Stimulated activated CD8-positive, alpha-beta memory T cell treated with anti-CD3 and anti-CD28 coated beads, Interleukin-7, amount 100 ng/mL, for 1 hour (primary cell): ENCODE measurements at places on chromosomes 2 and 18.

DNA sequence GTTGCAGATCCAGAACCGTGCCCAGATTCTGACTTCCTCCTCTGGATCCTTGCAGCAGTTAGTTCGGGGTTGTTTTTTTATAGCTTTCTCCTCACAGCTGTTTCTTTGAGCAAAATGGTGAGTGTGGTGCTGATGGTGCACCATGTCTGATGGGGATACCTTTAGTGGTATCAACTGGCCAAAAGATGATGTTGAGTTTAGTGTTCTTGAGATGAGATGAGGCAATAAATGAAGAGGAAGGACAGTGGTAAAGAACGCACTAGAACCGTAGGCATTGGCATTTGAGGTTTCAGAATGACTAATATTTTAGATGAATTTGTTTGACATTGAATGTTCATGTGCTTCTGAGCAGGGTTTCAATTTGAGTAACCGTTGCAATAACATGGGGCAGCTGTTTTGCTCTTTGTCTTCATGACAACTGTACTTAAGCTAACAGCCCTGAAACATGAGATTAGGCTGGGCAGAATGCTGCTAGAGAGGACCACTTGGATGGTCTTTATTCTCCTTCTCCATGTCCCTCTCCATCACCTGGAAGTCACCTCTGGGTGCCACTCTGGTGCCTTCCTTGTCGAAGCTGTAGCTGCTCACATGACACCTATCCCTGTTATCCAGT lies 3.9 kb downstream of the CTLA4 start:
- no peak for DNase-seq

DNA sequence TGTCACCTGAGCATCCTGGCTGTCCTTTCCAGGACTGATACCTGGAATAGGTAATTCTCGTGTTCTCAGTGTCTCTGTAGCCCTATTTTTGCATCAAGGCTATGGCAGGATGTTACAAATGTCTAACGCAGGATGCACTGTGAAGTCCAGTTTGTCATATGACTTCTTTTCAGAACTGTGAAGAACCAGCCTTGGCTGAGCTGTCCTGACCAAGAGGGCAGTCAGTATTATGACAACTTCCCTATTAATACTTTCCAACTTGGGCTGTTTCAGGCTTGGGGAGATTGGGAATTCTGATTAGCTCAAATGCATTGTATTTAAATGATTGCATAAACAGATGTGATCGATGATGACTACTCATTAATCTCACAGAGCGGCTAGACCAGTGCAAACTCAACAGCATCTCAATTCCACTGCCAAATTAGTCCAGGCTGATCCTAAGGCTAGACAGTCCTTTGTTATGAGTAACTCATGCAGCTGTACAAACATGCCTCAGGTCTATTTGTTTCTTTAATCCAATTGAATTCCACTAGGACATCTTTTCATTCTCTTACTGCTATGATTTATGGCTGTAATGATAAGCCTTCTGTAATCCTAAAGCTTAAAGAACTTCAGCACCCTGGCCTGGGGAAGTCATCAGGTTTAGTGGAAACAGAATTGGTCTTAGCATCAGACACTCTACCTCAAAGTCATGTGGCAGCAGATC lies 331.6 kb downstream of the KCNS3 start:
- no peak for DNase-seq

- DNase-seq = no peak
Measured at GRCh38 chr2:190158798-190159434, 96.4 kb upstream of the MSTN start.

DNA sequence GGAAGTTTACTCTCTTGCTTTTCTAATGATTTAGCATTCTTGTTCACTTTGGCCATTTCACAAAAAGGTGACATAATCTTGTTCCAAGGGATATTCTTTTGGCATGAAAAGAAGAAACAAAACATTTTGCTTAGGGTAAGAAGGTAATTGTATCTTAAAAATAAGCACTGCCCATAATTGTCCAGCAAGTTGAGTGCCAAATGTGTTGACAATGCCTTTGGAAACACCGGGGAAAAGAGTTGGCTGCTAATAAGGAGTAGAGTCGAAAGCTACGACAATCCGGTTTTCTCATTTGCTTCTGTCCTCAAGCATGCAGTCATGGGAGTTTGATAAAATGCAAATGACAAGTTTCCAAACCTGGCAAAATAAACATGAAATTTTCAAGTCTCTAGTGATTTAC lies 27.3 kb downstream of the ITGAV start:
- DNase-seq = no peak

DNA sequence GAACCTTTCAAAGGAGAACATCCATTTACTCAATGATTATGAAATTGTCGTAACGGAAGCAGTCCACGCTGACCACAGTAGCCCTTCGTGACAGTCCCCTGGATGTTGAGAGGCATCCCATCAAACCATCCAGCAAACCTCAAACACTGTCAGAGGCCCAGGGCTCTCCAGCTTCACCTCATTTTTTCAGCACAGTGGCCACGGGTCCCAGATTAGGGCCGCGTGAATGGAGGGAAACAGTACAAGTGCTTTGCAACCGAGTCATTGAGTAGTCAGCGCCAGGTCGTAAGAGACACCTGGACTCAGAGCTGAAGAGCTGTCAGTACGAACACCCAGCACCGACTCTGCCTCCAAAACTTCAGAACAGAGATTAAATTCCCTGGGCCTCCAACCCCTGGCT lies 552.5 kb upstream of the SALL3 start:
- DNase-seq = no peak

- no peak for DNase-seq
Measured at GRCh38 chr2:216015722-216016464, 2.5 kb upstream of the MREG start.
